ENCODE measurements at places on chromosomes 5 and 9. TPM values are rescaled to one million over a fixed set of nuclear protein-coding genes. Genes with fewer than 3 reads are reported as not detected.

- no peaks in the 10 kb centered on the region for H3K4me1 ChIP-seq
- DNase-seq, result no peak
- no peak overlapping the region for H3K27ac ChIP-seq
- H3K4me3 ChIP-seq, result no peak overlapping the region
Measured at GRCh38 chr5:67234671-67235176, 38.1 kb upstream of the CD180 start.

GRCh38 chr9:114743446-114743845 lies 61.5 kb upstream of the TEX48 start:
- H3K27ac ChIP-seq, result no peak overlapping the region
- peaks cover 4% of the 10 kb centered on the region for H3K36me3 ChIP-seq
- H3K4me1 ChIP-seq, result peaks cover 26% of the 10 kb centered on the region
- H3K4me3 ChIP-seq, result no peak overlapping the region
- DNase-seq, result no peak

The PCDHA13 gene
- not detected for total RNA-seq

The PCBD2 gene
- total RNA-seq, result 8.1 TPM

DNA sequence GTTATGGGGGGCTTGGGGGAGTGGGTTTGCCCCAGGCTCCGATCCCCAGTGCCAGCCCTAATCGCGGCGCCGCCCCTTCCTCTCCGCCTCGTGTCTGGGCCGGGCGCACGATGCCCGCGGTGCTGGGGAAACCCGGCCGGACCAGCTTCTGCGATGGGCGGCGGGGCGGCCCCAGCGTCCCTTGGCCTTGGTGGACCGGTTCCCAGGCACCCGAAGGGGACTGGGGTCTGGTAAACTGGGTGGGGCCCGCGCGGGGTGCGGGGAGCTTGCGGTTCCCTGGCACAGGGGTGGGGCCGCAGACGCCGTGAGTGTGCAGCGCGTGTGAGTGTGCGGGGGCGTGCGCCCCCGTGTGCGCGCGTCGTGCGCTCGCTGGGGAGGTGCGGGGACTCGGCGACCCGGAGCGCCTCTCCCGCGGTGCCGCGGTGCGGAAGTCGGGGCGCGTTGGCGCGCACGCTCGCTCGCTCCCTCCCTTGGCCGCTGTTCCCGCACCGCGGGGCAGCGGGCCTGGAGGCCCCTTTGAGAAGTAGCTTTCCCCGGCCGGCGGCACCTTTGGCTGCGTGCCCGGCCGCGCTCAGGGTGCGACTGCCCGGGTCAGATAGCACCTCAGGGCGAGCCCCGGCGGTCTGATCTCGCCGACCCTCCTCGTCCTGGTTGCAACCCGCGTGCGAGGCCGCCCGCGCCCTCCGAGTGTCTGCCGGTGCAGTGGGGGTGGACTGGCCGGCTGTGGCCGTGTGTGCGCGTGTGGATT lies 568 bp downstream of the MACIR start:
- H3K27me3 ChIP-seq, result peaks cover under 1% of the 10 kb centered on the region
- no peaks in the 10 kb centered on the region for H3K36me3 ChIP-seq
- peak overlapping the region; percentile 92 for H3K4me3 ChIP-seq
- DNase-seq, result peak; percentile 64
- peaks cover 26% of the 10 kb centered on the region for H3K4me1 ChIP-seq

The QRFP gene
- total RNA-seq, result not detected

DNA sequence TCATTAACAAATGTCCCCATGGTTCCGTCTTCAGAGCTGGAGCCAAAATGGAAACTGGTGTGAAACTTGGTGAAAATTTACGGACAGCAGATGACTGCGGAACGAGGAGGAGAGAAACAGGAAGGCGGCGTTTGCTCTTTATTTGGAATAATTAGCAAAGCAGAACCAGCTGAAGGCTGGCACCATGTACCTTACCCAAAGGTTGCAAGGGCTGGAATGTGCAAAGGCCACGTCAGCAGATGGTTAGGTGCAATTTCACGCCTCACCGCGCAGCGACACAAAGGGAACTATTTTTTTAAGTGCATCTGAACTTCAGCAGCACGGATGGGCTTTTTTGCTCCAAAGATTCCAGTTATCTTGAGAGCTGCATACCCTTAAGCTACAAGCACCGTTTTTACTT lies 127.4 kb downstream of the COL23A1 start:
- no peaks in the 10 kb centered on the region for H3K4me1 ChIP-seq
- no peak for DNase-seq
- H3K4me3 ChIP-seq, result no peak overlapping the region
- no peak overlapping the region for H3K27ac ChIP-seq

DNA sequence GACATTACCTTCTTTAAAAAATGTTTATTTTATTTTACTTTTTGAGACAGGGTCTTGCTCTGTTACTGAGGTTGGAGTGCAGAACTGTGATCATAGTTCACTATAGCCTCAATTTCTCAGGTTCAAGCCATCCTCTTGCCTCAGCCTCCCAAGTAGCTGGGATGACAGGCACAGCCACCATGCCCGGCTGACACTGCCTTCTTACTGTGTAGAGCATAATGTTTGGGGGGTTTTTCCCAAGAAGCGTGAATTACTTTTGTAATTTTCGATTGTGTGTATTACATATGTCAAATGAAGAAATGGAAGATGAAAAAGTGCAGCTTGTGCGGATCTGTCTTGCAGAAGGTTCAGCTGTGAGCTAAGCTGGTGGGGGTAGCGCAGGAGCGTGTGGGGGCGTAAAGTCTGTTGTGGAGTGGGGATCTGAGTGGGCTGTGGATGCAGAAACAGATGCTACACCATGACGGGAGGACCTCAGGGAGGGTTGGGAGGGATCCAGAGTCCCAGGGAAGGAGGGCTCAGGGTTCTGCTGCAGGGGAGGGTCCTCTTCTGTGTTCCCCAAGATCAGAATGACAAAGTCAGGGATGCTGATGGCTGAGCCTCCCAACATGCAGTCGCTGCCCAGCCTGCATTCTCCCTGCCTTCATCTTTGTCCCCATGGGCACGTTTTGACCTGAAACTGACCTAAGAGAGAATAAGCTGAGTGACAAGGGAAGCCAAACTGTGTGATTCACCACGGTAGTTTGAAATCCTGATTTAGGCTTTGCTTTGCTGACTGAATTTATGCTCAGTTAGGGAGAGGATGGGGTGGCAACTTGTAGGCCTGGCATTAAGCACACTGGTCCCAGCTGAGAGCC lies 6.8 kb upstream of the ANKRD33B start:
- DNase-seq, result no peak
- H3K27me3 ChIP-seq, result peaks cover 13% of the 10 kb centered on the region
- H3K4me3 ChIP-seq, result no peak overlapping the region
- no peaks in the 10 kb centered on the region for H3K36me3 ChIP-seq
- no peak overlapping the region for H3K27ac ChIP-seq

GRCh38 chr5:174317256-174317894 lies 271.9 kb downstream of the NSG2 start:
- H3K4me3 ChIP-seq, result no peak overlapping the region
- H3K4me1 ChIP-seq, result no peaks in the 10 kb centered on the region
- no peak for DNase-seq
- no peaks in the 10 kb centered on the region for H3K36me3 ChIP-seq

The PLEKHG4B gene
- total RNA-seq, result not detected

GRCh38 chr5:135242866-135243555 lies 156.0 kb downstream of the MACROH2A1 start:
- H3K36me3 ChIP-seq, result no peaks in the 10 kb centered on the region
- no peak for DNase-seq
- H3K27me3 ChIP-seq, result no peaks in the 10 kb centered on the region
- no peak overlapping the region for H3K27ac ChIP-seq

DNA sequence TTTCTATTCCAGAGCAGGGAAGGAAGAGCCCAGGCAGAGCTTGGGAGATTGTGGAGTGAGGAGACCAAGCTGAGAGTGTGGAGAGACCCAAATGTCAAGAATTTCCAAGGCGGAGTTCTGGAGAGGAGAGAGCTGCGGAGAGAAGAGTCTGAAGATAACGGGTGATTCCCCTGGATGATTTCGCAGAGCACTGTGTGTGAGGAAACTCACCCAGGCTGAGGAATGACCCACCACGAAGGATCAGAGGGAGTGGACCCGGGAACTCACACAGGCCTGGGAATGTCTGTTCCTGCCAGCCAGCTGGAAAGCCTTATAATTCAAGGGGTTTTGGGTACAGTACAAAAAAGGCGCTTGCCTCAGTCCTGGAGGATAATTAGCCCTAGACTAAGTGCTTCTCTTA lies 94.2 kb downstream of the WNK2 start:
- H3K4me1 ChIP-seq, result no peaks in the 10 kb centered on the region
- no peaks in the 10 kb centered on the region for H3K36me3 ChIP-seq
- DNase-seq, result no peak
- H3K27ac ChIP-seq, result no peak overlapping the region

DNA sequence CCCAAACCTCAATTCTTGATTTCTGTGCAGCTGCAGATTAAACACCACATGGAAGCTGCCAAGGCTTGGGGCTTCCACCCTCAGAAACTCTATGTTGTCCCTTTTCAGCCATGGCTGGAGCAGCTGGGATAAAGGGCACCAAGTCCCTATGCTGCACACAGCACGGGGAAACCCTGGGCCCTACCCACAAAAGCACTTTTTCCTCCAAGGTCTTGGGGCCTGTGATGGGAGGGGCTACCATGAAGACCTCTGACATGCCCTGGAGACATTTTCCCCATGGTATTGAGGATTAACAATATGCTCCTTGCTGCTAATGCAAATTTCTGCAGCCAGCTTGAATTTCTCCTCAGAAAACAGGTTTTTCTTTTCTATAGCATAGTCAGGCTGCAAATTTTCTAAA lies 41.8 kb upstream of the CDH9 start:
- no peak overlapping the region for H3K4me3 ChIP-seq
- no peaks in the 10 kb centered on the region for H3K36me3 ChIP-seq
- H3K27ac ChIP-seq, result no peak overlapping the region
- no peak for DNase-seq

GRCh38 chr9:137107982-137108381 lies 6.6 kb downstream of the DPP7 start:
- no peaks in the 10 kb centered on the region for H3K27me3 ChIP-seq
- no peak for DNase-seq
- H3K27ac ChIP-seq, result no peak overlapping the region
- H3K36me3 ChIP-seq, result peaks cover 12% of the 10 kb centered on the region

DNA sequence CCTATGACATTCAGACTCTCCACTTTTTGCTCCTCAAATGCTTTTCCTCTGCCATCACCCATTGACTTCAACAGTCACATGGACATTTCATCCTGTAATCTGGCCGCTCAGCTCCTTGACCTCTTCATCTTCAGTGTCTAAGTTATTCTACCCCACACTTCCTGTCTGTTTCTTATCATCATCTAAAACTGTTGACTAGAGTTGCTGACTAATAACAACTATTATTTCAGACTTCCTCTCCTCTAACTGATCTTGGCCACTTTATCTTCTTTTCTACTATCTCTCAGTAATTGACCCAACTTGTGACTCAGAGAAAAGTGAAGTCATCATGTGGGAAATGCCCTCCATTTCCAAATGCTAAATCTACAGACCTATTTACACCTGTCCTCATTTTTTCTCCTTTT lies 254.7 kb upstream of the TRPC7 start:
- no peaks in the 10 kb centered on the region for H3K4me1 ChIP-seq
- no peak overlapping the region for H3K4me3 ChIP-seq
- no peaks in the 10 kb centered on the region for H3K36me3 ChIP-seq

GRCh38 chr5:118176146-118176545 lies 812.2 kb downstream of the DTWD2 start:
- no peaks in the 10 kb centered on the region for H3K27me3 ChIP-seq
- H3K4me1 ChIP-seq, result no peaks in the 10 kb centered on the region
- no peak overlapping the region for H3K27ac ChIP-seq
- H3K36me3 ChIP-seq, result no peaks in the 10 kb centered on the region
- H3K4me3 ChIP-seq, result no peak overlapping the region

- no peaks in the 10 kb centered on the region for H3K4me1 ChIP-seq
- no peak for DNase-seq
- H3K27ac ChIP-seq, result no peak overlapping the region
Measured at GRCh38 chr9:133003071-133003461, 24.6 kb downstream of the GFI1B start.

GRCh38 chr5:107672211-107673038 lies 1.7 kb upstream of the EFNA5 start:
- no peaks in the 10 kb centered on the region for H3K36me3 ChIP-seq
- H3K27me3 ChIP-seq, result peaks cover 61% of the 10 kb centered on the region
- H3K27ac ChIP-seq, result no peak overlapping the region
- H3K4me1 ChIP-seq, result peaks cover 28% of the 10 kb centered on the region

The LSM11 gene
- total RNA-seq, result 7.0 TPM

The PCDHGB3 gene
- 0.07 TPM for total RNA-seq

- no peak overlapping the region for H3K4me3 ChIP-seq
- no peak overlapping the region for H3K27ac ChIP-seq
- H3K36me3 ChIP-seq, result no peaks in the 10 kb centered on the region
- peaks cover 16% of the 10 kb centered on the region for H3K27me3 ChIP-seq
- DNase-seq, result no peak
Measured at GRCh38 chr9:91646702-91647101, 223.1 kb upstream of the NFIL3 start.

DNA sequence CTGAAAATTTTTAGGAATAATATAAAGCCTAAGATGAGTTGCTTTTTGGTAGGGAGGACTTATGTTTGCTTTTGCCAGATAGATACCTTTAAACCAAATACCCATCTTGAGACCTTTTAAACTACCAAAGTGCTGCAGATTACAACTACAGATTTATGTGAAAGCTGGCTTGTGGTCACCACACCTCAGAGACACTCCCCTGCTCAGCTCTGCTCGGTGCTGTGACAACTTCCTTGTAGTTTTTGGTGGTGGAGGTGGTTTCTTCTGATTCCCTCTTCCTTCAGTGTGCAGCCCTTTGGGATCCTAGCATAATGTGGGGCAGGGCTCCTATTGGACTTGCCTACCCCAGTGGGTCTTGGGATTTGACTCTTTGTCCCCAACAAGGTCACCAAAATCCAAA lies 29.2 kb downstream of the GARNL3 start:
- no peak overlapping the region for H3K4me3 ChIP-seq
- H3K4me1 ChIP-seq, result no peaks in the 10 kb centered on the region
- no peak overlapping the region for H3K27ac ChIP-seq
- H3K27me3 ChIP-seq, result peaks cover 18% of the 10 kb centered on the region

The AK8 gene
- total RNA-seq, result not detected

- no peak overlapping the region for H3K4me3 ChIP-seq
- no peak overlapping the region for H3K27ac ChIP-seq
- no peaks in the 10 kb centered on the region for H3K4me1 ChIP-seq
Measured at GRCh38 chr5:31225118-31225517, 31.6 kb downstream of the CDH6 start.

The CA9 gene
- 4.5 TPM for total RNA-seq

DNA sequence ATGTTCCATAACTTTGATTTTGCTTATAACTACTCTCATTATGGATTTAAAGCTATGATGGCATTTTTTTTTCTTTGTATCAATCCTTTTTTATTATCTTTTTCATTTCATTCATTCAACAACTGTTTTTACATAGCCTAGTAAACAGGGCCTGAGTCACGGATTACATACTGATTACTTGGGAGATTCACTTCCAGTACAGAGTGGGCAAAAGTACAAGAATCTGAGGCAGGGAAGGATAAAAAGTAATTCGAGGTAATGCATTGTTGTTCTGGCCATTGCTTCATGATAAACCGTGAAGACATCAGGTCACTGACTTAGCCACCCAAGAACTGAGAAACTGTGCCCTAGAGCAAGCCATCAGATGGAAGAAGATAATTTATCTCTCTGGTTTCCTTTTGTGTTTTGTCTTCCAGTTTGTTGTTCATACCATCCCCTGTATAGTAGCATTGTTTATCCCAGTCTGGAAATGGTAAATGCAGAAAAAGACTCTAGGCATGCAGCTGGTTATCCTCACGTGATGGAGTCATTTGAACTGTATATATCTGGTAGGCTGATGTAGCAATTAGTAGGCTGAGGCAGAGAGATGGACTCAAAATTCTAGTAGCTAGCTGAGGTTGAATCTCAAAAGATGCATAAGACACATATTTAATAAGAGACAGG lies 145.6 kb downstream of the CNTLN start:
- no peak overlapping the region for H3K27ac ChIP-seq
- no peaks in the 10 kb centered on the region for H3K36me3 ChIP-seq
- no peaks in the 10 kb centered on the region for H3K27me3 ChIP-seq
- no peaks in the 10 kb centered on the region for H3K4me1 ChIP-seq
- H3K4me3 ChIP-seq, result no peak overlapping the region
